ENCODE measurements at places on chromosomes 6 and 20.

GRCh38 chr20:7285918-7286556, 518.6 kb downstream of the BMP2 start:
- DNase-seq, result peak; percentile 72

DNA sequence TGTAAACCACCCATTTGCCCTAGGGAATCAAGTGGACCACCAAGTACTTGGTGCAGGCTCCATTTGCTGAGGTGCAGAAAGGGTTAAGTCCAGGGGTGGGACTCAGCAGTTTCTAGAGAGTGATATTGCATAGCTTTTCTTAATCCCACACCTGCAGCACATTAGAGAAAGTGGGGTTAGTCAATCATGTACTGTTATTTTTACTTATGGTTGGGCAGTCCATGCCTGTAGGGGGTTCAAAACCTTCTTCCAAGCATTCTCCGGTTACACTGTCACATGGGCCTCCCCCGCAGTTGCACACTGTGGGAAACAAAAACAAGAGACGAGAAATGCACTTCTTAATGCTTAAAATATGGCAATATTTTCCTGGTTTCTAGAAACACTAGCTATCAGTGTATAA, 65.5 kb downstream of the LAMA4 start:
- no peak for DNase-seq

- peak; percentile 20 for DNase-seq
Measured at GRCh38 chr6:152206072-152206818, 398.8 kb downstream of the ESR1 start.

- DNase-seq, result no peak
Measured at GRCh38 chr6:24901698-24902328, 33.9 kb downstream of the RIPOR2 start.

- DNase-seq, result peak; percentile 46
Measured at GRCh38 chr6:89281779-89282246, 33.3 kb downstream of the GABRR2 start.

DNA sequence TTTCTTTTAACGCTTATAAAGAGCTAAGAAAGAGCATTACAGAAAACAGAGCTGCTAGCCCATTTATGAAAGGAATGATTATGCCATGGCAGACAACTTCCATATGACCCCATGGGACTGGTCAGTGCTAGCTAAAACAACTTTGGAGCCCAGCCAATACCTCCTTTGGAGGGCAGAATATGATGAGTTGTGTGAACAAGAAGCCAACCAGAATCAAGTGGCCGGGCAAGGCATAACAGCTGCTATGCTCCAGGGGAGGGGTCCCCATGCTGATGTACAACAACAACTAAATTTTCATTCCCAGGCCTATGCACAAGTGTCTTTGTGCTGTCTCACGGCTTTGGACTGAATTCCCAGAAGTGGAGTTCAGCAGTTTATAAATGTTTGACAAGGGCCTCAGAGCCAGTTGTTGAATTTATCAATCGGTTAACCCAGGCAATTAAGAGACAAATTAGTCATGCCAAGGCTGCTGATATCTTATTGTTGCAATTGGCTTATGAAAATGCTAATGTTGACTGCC, 65.0 kb upstream of the ASCC3 start:
- no peak for DNase-seq

- DNase-seq, result no peak
Measured at GRCh38 chr20:37290158-37290810, 829 bp downstream of the MANBAL start.

GRCh38 chr6:125904871-125905270, 51.7 kb upstream of the HINT3 start:
- DNase-seq, result no peak

- DNase-seq, result no peak
Measured at GRCh38 chr20:5265662-5265985, 51.1 kb downstream of the PROKR2 start.

DNA sequence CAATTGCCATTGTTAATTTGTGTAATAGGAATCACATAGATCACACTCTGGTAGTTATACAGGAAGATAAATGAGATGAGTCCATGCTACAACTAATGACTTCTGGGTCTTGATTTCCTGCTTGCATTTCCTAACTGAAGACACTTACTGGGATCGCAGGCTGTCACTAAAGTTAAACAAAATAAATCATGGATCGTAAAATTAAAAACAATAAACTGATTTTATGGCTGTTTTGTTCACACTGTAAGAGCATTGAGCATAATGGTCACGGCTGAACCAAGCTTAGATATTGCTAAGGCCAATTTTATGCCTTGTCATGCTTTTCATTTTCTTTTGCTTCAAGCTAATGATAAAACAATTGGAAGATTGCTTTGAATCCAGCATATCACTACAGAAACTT, 332.5 kb upstream of the CITED2 start:
- DNase-seq, result no peak
